ENCODE measurements at places on chromosomes 6 and 20.
A peak's percentile ranks its signal among the peaks of the same experiment; 100 is the strongest.

DNA sequence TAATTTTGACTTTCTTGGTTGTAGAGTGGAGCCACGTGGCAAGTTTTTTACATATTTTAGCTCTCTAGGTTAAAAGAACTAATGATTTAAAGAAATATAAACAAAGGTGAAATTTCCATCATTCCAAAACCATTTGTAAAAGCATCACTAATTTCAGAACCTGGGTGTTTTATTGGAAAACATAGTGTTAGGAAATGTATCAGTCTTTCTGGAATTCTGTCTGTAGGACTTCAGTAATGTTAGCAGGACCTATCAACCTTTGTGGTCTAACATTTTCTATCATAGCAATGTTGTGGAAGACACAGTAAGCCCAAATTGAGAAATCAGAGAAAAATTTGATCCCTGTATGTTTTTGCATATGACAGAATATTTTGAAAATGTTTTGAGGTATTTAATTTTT lies 28.3 kb downstream of the L3MBTL3 start:
- DNase-seq = peak; percentile 47

DNA sequence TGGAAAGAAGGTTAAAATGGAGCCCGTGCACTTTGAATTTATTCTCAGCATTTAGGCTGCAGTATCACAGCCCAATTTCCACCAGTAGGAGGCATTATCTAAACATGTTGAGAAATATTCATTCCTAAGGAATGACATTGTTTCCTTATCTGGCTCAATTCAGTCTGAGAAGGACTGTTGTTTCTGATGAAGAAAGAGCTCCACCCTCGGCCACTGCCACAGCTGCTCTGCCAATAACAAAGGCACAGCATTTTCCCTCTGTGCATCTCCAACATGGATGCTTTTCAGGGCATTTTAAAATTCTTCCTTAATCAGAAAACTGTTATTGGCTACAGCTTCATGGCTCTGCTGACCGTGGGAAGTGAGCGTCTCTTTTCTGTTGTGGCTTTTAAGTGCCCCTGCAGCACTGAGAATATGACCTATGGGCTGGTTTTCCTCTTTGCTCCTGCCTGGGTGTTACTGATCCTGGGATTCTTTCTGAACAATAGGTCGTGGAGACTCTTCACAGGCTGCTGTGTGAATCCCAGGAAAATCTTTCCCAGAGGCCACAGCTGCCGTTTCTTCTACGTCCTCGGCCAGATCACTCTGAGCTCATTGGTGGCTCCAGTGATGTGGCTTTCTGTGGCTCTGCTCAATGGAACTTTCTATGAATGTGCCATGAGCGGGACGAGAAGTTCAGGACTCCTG lies at the start of gene CALHM5:
Gene CALHM5, plus strand, starts transcription at position 216 of the 687 bp plus-strand sequence. Its CDS starts 58 bp downstream, at position 274.
- DNase-seq = peak; percentile 86

DNA sequence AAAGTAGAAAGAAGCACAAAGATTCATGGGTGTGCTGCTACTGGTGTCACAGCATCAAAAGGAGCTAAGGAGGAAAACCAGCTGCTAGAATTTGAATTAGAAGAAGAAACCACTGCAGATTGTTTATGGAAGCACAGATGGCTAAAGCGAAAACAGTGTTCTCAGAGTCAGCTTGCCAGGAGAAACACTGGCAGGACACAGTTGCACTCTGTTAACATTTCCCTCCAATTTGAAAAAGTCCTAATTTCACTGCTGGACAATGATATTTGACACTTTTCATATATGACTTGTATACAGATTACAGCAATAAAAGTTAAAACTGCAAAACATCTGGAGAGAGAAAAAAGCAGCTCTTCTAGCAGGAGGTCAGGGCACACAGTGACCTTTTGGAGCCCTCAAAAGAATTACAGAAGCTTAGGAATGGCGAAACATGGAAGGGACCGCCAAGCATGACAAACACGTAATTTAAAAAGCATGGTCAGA lies 314.5 kb downstream of the COL12A1 start:
- DNase-seq = peak; percentile 48

- no peak for DNase-seq
Measured at GRCh38 chr20:17852323-17852722, 116.3 kb downstream of the SNX5 start.

- peak; percentile 97 for DNase-seq
Measured at GRCh38 chr6:75275067-75275466, 9.5 kb downstream of the TMEM30A start.

- DNase-seq = peak; percentile 11
Measured at GRCh38 chr6:152401978-152402377, 235.2 kb downstream of the SYNE1 start.

DNA sequence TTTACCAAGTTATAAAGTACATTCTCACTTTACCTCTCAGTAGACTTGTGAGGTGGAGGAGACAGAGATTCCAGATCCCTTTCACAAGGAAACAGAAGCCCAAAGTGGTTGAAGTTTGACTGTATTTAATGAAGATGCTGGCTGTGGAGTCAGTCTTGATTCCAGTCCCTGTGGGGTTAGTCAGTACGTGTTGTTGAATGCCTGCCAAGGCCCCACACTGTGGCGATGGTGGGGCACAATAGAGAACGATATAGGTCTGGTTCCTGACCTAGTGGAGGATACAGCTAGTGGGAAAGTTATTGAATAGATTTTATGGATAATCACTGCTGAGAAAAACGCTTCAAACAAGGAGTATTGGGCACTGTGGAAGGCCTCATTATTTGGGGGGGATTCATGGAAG lies 71.4 kb downstream of the LRRC1 start:
- peak; percentile 21 for DNase-seq

GRCh38 chr6:42742116-42742894 lies 3.6 kb downstream of the TBCC start:
- DNase-seq = peak; percentile 58

DNA sequence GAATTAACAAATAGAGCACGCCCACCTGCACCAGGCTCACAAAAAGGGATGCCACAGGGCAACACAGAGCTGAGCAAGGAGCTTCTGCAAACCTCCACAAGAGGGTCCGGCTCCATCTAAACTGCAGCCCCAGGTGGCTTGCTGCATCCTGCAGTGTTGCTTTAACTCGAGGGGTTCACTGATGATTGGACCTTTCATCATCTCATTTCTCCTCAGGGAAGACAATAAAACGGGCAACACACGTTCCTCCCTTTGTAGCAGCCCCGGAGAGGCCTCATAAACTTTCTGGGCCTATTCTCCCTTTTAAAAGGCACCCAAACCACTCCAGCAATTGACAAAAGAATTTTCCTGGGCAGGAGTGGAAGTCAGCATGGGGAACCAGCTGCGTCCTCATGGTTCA lies 161.5 kb upstream of the CDH4 start:
- no peak for DNase-seq

DNA sequence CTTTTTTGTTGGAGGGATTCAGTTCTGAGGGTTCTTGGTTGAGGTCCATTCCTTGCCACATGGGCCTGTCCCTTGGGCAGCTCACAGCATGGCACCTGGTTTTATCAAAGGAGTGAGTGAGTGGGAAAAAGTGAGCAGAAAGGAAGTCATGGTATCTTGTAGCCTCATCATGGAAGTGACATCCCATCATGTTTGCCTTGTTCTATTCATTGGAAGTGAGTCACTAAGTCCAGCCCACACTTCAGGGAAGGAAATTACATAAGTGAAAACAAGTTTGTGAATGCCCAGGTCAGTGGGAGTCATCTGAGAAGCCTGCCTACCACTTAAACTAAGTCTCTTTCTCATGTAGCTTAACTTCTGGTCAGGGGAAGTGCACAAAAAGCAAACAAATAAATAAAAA lies 32.8 kb upstream of the ZNFX1 start:
- DNase-seq = no peak

GRCh38 chr6:12504325-12504966 lies 212.1 kb upstream of the PHACTR1 start:
- DNase-seq = no peak
